ENCODE measurements at places on chromosomes 2 and 18. TPM values are rescaled to one million over a fixed set of nuclear protein-coding genes. Genes with fewer than 3 reads are reported as not detected.

DNA sequence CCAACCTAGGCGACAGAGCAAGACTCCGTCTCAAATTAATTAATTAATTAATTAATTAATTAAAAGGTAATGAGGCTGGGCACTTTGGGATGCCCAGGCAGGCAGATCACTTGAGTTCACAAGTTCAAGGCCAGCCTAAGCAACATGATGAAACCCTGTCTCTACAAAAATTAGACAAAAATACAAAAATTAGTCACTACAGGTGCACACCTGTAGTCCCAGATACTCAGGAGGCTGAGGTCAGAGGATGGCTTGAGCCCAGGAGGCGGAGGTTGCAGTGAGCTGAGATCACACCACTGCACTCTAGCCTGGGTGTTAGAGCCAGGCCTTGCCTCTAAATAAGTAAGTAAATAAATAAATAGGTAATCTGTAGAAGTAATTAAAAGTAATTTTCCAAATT, 6.8 kb downstream of the SF3B1 start:
- no peak for DNase-seq

DNA sequence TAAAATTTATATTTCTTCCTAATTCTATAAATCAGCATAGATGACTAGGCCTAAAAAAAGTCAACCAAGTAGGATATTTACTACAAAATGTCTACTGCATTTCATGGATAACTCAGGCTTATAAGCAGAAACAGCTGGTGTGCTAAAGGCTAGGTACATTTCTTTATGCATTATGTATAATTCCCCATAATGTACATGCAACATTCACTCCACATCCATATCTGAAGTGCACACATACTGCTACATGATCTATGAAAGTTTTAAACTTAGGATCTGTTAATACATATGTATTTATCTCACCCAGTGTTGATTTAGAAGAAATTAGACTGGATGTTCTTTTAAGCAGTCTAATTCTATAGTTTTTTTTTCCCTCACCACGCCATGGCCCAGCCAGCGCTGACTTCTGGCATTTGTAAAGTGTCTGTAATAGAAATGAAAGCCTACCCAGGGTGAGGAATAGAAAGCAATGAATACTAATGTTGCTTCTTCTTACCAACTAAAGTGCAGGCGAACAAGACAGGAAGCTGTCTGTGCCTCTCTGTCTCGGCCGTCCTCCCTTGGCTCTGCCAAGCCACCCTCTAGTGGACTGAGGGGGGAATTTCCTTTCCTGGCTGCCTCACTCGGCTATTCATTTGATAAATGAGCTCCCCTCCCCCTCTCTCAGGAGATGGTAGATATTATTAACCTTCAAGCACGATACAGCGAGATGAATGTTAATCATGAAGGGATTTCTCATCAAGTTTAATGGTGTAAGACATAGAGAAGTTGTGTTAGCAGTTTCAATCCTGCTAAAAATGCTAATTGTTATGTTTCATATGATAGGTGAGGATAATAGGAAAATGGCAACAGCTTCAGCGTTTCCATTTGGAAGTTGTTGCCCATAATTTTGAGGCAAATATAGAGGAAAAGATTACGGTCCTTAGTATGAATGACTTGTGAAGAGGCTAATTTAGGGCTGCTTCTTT, 384.5 kb downstream of the MTX2 start:
- DNase-seq, result peak; percentile 25

DNA sequence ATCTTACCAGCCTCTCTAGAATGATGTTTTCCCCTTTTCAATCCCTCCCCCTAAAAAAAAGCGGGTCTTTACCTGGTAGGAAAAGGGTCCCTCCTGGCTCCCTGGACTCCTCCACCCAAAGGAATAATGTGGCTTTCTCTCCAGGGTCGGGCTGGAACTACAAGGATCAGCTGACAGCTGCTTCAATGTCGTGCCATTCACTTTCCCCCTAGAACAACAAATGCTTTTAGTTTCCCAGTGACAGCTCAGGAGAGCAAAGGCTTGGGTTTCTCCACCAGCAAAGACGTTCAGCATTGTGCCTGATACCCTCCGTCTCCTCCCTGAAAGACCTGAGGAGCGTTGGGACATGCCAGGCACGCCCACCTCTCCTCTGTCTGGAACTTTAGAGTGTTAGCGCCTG, 173.8 kb upstream of the SIX3 start:
- no peak for DNase-seq

- no peak for DNase-seq
These were observed 80.6 kb upstream of the DOCK10 start for GRCh38 chr2:225122583-225123486.

- DNase-seq, result no peak
These were observed 57.9 kb downstream of the LYPD6 start for GRCh38 chr2:149388120-149388816.

PPM1G gene
- total RNA-seq, result 34.4 TPM

AKAIN1 gene
- total RNA-seq, result not detected

ZC3H6 gene
- total RNA-seq, result 23.5 TPM

FRZB gene
- 2.2 TPM for total RNA-seq

BOLL gene
- total RNA-seq, result not detected

C2orf72 gene
- 0.05 TPM for total RNA-seq

MYO5B gene
- 0.44 TPM for total RNA-seq
